ENCODE measurements at places on chromosomes 7 and 10.

DNA sequence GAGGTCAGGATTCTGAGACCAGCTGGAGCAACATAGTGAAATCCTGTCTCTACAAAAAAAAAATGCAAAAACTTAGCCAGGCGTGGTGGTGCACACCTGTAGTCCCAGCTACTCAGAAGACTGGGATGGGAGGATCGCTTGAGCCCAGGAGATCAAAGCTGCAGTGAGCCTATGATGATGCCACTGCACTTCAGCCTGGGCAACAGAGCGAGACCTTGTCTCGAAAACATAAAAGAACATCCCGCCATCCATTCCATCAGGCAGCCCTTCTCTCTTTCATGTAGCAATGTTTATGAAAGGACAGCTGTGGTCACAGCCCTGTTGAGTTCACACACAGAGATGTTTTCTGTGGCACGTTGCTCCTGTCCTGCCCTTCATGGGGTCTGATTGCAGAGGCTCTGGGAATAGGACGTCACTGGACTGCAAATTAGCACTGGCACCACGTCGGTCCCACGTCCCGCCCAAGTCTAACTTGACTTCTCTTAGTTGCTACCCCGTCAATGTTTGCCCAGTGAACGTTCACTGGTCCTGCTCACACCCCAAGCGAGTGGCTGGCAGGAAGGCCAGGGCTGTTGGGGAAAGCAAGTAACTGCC is 64.5 kb upstream of the MYL10 start:
- no peak for DNase-seq

GRCh38 chr7:68807666-68808065 is 790.6 kb upstream of the AUTS2 start:
- DNase-seq, result no peak

GRCh38 chr7:154868921-154869320 is 134.0 kb downstream of the PAXIP1 start:
- no peak for DNase-seq

- DNase-seq, result no peak
These were observed 588 bp downstream of the GET4 start for GRCh38 chr7:876972-877311.
